Coronary artery (tissue), 2 donors: ENCODE measurements at places on chromosomes 11 and 22.

- no peak for DNase-seq
Measured at GRCh38 chr22:31683181-31684105, 21.4 kb upstream of the PISD start.

GRCh38 chr22:33869946-33870345, 50.3 kb downstream of the LARGE1 start:
- no peak for DNase-seq

- DNase-seq: no peak
Measured at GRCh38 chr22:32576553-32577253, 102.1 kb downstream of the FBXO7 start.

DNA sequence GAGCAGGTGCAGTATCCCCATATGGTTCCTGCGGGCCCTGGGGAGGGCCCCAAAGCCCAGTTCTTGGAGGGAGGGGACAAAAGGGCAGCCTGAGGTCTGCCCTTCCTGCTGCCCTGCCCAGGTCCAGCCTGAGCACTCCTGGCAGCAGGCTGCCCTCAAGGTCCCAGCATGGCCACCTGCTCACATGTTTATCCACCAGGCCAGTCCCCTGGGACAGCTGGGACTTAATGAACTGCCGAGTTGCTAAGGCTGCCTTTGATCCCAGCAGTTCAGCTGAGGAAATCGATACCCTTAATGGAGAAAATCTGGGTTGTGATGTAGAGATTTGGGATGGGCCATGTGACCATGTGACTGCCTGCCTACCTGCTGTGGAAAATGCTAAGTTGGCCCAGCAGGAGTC, 146.2 kb downstream of the TRIM29 start:
- DNase-seq: no peak

- no peak for DNase-seq
Measured at GRCh38 chr11:126698576-126698975, 302.0 kb downstream of the KIRREL3 start.

DNA sequence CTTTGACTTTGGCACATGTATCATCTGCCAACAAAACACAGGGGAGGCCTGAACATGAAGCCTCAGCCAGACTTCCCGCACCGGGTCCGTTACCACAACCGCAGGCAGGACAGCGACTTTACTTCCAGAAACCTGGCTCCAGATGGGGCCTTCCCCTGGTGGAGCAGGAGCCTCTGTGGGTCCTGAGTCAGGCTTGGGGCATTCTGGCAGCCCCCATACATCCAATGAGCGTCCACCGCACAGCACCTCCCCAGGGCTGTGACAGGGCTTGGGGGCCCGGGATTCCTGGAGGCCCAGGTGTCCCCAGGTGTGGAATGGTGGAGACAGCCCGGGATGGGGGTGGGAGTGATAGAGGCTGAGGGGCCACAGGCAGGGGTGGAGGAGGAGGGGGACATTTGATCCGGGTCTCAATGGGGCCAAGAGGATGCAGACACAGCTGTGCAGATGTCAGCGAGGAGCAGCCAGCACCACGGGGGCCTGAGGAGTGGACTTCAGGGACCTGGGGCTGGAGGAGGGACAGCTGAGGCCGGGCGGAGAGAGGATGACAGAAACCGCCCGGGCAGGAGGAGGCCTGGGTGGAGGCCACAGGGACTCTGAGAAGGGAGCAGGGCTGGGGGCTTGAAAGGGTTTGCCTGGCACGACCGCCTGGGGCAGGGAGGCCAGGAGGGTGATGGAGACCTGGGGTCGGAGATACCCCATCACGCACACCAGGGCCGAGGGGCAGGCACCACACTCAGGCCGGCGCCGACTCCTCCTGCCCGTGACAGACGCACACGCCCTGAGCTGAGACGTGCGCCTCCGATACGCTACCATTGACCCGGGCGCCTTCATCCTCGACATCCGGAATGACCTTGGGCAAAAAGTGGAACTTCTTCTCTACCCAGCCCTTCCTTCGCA, 8.6 kb downstream of the TTLL8 start:
- DNase-seq: no peak

GRCh38 chr22:20465759-20466077, 28.1 kb upstream of the SCARF2 start:
- DNase-seq: no peak

DNA sequence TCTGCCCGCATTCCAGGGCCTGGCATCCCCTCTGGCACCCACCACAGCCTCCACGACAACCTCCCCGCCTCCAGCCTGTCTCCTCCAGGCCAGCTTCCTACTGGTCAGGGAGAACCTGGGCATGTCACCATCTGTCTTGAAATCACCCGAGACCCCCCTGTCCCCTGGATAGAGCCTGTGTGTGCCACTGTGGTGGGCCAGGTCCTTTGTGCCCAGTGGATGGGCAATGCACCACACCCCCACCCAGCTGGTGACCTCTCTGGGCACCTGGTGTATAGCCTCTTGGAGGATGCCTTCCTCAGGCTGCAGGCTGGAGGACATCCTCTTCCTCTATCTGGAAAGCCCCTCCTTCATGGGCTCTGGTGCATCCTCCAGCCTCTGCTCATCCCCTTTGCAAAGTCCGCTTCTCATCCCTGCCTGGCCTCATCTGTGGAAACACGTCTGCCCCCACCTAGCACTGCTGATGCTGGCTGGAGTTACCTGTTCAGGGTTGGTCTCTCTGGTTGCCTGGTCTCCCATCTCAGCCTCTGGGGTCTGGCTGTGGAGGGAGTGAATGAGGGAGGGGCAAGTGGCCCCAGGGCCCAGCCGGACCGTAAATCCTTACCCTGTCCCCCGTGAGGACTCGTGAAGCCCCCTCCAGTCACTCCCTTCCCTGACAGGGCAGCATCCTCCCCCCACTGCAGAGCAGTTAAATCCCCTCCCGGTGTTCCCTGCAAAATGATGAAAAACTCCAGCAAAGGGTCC, 589.6 kb downstream of the TBC1D22A start:
- DNase-seq: peak; percentile 55

DNA sequence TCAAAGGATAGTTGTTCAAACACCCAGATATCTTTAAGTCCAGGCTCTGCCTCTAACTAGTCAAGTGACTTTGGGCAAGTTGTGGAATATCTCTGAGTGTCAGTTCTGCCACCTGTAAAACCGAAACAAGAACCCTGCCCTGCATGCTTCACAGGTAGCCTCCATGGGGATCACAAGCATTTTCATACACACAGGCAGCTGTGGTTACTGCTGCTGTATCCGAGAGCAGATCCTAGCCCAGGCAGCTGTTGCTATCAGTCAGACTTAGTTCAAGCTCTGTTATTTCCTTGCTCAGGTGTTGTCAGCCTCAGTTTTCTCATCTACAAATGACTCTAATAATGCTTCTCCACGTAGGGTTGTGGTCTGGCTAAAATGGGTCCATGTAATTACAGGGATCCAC, 6.5 kb upstream of the RASD2 start:
- DNase-seq: no peak

- no peak for DNase-seq
Measured at GRCh38 chr22:43090130-43090789, 1.1 kb upstream of the TTLL1 start.

DNA sequence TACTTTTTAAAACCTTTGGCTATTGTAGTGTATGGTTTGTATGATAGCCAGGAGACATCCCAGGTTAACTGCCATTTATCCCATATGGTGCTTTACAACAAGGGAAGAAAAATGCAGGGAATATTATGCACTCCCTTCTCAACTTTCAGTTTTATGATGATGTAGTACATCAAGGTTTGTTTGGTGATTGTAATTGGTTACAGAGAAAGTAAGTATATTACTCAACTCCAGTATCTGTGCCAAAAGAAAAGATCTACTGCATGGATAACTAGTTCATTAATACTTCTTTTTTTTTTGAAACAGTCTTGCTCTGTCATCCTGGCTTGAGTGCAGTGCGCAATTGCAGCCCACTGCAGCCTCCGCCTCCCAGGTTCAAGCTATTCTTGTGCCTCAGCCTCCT, 65.3 kb downstream of the BCL2L13 start:
- DNase-seq: no peak

GRCh38 chr11:35927104-35927503, 16.8 kb upstream of the LDLRAD3 start:
- DNase-seq: no peak

- DNase-seq: no peak
Measured at GRCh38 chr11:79045018-79045799, 395.6 kb downstream of the TENM4 start.

DNA sequence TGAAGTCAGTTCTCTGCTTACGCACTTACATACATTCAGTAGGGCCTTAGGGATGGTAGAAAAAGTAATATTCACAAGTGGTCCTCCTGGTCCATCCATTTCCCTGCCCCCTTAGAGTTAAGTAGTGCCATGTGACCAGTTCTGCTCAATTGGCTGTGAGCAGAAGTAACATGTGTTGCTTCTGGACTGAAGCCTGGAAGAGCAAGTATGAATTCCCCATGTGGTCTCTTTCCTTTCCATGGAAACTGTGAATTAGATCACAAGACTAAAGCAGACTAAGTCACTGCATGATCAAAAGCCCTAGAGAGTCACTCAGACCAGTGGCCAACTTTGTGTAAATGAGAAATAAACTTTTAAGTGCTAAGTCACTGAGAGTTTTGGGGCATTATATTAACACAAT, 341.7 kb upstream of the CADM1 start:
- no peak for DNase-seq

GRCh38 chr11:72425053-72425980, 9.0 kb downstream of the CLPB start:
- peak; percentile 50 for DNase-seq

- peak; percentile 79 for DNase-seq
Measured at GRCh38 chr11:34250732-34251588, 106.8 kb downstream of the ABTB2 start.

DNA sequence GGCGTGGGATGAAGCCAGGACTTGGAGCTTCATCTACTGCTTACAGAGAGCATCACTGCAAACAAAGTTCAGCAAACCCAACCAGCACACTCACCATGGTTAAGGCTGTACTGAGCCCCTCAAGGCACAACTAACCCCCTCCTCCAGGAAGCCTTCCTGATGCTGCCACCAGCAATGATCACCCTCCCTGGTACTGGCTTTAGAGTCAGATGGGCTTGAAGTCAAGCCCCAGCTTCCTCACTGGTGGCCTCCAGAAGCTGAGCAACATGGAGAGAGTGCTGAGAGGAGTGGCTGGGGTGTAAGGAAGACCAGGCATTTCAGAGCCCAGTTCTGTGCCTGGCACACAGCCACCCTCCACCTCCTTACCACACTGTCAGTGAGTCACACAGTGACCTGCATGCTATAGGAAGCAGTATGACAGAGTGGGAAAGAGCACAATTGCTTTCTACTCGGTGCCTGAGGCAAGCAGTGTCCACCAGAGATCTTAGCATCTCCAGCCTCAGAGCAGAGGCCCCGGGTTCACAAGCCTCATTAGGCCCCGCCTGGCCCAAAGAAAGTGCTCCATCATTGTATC, 24.7 kb upstream of the BAIAP2L2 start:
- no peak for DNase-seq

DNA sequence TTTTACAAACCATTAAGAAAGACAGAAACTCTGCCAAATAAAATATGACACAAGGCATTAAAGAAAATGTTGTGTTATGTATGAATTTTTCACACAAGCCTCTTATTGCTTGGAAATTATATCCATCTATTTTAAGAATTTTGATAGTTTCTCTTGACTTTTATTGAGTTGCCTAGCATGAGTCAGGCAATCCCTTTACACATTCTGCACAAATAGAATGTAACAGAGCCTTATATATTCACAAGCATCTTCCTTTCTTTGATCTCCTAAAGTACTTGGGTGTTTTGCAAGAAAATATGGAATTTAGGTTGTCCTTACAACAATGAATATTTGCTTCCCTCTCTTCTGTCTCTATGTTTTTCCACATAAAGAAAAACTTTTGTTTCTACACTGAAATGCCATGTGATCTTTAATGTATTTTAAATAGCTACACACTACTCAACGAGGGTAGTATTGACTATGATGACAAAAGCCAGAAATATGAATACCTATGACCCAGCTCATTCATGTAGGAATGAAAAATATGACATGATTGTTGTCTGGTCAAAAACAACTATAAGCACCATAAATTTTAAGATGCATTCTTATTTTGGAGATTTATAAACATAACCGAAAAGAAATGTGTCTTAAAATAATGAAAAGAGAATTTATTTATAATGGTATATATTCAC, 398.8 kb downstream of the GUCY1A2 start:
- no peak for DNase-seq

DNA sequence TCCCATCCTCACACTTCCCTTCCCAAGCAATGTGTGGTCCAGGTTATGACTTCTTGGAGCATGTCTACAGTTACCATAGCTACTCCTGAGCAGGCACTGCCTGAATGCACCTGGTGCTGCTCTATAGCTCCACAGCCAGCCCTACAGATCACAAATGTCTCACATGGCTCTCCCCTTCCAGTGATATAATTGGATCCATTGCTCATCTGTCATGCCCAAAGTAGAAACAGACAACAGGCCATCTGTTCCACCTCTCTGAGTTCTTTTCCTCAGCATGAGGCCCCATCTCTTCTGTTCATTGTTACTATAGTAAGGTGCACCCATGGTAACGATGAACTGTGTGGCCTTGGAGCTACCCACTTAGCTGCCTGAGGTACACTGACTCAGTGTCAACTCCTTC, 320.3 kb upstream of the ZC3H12C start:
- no peak for DNase-seq

GRCh38 chr22:50169181-50169759, 1.3 kb upstream of the PANX2 start:
- DNase-seq: no peak

DNA sequence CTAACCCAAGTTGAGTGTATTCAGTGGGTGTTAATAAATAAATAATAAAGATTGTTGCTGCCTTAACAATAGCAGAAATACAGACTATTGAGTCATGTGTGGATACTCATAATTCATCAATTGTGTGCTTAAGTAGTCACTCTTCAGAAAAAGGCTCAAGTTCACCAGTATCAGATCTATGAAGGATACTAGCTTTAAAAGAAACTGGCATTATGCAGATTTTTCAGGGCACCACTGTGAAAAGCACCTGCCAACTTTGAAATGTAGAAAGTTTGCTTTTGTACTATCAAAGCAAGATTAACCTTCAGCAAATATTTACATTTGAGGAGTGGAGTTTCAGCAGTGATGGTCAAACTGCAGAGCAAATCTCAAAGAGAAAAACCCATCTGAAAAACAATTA, 20.1 kb upstream of the SYTL2 start:
- no peak for DNase-seq

DNA sequence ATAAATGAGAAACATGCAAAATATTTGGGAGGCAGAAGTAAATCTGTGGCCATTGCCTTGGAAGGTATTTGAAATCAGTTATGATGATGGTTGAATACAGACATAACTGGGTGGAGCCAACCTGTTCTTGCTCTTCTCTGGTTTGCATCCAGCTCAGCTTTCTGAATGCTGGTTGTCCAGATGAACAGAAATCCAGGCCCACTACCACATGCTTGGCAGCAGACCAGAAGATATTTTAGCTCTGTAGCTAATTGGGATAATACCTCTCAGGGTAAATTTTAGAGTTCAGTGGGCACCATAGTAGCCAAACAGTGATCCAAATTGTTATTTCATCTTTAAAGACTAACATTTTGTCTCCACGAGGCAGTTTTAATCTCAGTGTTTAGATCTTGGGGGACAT, 308.3 kb downstream of the RAB38 start:
- DNase-seq: no peak
